ENCODE measurements at places on chromosomes 2 and 18.
A peak's percentile ranks its signal among the peaks of the same experiment; 100 is the strongest.

DNA sequence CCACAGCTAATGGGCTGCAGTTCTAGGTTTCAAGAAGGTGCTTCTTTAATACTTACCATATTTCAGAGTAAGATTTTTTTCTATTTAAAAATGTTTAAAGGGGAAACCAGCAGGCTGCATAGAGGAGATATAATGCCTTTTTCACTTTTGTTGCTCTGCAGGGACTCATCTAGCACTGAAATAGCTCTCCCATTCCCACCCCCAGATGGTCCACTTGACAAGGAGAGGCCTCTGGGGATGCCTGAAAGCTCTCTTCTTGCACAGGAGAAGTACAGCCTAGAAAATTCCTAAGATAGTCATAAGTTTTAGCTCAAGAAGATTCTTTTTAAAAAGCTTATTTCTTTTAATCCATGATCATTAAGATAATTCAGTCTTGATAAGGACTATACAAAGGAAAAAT, 126.4 kb downstream of the CDH2 start:
- no peaks in the 10 kb centered on the region for H3K4me1 ChIP-seq
- no peaks in the 10 kb centered on the region for H3K27me3 ChIP-seq

GRCh38 chr2:191051177-191051576, 37.2 kb upstream of the STAT1 start:
- H3K4me3 ChIP-seq: no peak overlapping the region
- H3K27ac ChIP-seq: no peak overlapping the region
- DNase-seq: no peak
- no peaks in the 10 kb centered on the region for H3K4me1 ChIP-seq
- no peaks in the 10 kb centered on the region for H3K27me3 ChIP-seq

DNA sequence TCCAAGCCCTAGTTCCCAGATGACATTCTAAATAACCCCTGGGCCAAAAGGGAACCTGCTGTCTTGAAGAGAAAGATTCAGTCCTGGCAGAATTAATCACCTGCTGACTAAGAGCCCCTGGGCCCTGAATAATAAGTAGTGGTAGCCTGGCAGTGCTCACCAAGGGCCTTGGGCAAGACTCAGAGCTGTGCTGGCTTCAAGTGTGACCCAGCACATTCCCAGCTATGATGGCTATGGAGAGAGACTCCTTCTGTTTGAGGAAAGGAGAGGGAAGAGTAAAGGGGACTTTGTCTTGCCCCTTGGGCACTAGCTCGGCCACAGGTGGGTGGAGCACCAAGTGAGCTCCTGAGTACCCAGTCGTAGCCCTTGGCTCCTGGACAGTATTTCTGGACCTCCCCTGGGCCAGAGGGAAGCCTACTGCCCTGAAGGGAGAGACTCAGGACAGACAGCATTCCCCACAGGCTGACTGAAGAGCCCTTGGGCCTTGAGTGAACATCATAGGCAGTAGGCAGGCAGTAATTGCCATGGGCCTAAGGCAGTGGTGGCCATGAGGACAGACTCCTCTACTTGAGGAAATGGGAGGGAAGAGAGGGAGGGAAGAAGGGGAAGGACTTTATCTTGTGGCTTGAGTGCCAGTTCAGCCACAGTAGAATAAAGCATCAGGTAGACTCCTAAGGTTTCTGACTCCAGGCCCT, 40.0 kb upstream of the INPP4A start:
- no peak for DNase-seq
- H3K27ac ChIP-seq: no peak overlapping the region
- no peaks in the 10 kb centered on the region for H3K36me3 ChIP-seq
- no peaks in the 10 kb centered on the region for H3K27me3 ChIP-seq
- H3K4me3 ChIP-seq: no peak overlapping the region
- H3K4me1 ChIP-seq: no peaks in the 10 kb centered on the region

DNA sequence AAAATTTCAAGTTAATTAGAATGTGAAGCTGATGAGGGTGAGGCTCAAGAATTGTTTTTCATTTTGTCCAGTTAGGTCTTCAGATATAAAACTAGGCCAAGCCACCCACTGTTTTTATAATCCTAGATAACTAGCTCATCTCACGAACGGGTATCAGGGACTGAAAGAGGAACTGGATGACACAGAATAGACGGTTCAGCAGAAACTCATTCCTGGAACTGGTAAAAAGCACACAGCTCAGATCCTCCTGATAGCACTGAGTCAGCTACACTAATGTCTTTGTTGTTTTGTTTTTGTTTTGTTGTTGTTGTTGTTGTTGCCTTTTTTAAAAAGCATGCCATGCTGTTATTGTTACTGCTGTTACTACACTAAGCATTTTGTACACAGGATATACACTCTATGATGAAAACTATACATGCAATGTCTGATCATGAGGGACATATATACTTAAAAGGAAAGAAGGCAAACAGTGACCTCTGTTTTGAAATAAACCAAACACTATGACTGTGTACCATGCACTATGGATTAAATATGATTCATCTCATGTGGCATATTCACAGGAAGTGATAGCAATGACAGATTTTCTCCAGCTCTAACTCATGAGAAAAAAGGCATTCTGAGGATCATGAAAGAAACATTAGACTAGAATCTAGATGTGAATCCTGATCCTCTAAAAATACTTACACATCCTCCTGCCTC, 437.6 kb downstream of the NCKAP5 start:
- no peak overlapping the region for H3K27ac ChIP-seq
- no peak for DNase-seq
- H3K4me1 ChIP-seq: no peaks in the 10 kb centered on the region
- no peaks in the 10 kb centered on the region for H3K27me3 ChIP-seq
- no peak overlapping the region for H3K4me3 ChIP-seq

GRCh38 chr2:206639636-206640035, 2.7 kb upstream of the FAM237A start:
- H3K27ac ChIP-seq: no peak overlapping the region
- no peak for DNase-seq
- H3K4me1 ChIP-seq: no peaks in the 10 kb centered on the region
- H3K4me3 ChIP-seq: no peak overlapping the region

DNA sequence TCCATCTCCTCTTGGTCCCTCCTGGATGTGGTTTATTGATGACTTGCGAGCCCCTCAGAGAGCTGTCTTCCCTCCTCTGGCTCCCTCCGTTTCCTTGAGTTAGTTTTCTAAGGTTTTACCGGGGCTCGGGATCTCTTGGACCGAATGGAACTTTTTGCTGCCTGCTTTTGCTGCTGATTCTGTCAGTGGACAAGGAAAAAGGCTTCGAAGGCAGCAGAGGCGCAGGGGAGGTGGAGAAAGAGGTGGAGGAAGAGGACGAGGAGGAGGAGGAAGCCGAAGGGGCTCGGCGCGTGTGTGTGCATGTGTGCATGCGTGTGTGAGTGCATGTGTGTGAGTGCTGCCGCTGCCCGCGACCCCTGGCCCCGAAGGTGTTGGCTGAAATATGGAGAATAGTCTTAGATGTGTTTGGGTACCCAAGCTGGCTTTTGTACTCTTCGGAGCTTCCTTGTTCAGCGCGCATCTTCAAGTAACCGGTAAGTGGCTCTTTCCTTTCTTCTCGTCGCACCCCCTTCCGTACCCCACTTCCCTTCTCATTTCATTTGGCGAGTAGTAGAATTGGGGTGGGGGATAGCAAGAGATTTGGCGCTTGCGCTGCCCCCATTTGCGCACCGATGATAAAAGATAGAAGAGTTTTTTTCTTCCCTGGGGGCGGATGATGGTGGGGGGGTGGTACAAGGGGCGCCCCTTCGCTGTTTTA, 557 bp downstream of the DCC start:
- no peaks in the 10 kb centered on the region for H3K4me1 ChIP-seq
- H3K27me3 ChIP-seq: peaks cover 52% of the 10 kb centered on the region
- no peak for DNase-seq
- peak overlapping the region; percentile 33 for H3K4me3 ChIP-seq
- no peak overlapping the region for H3K27ac ChIP-seq

- no peak for DNase-seq
- no peak overlapping the region for H3K27ac ChIP-seq
- H3K4me3 ChIP-seq: no peak overlapping the region
- no peaks in the 10 kb centered on the region for H3K4me1 ChIP-seq
- no peaks in the 10 kb centered on the region for H3K36me3 ChIP-seq
Measured at GRCh38 chr2:79320871-79321270, 161.3 kb upstream of the REG3A start.

DNA sequence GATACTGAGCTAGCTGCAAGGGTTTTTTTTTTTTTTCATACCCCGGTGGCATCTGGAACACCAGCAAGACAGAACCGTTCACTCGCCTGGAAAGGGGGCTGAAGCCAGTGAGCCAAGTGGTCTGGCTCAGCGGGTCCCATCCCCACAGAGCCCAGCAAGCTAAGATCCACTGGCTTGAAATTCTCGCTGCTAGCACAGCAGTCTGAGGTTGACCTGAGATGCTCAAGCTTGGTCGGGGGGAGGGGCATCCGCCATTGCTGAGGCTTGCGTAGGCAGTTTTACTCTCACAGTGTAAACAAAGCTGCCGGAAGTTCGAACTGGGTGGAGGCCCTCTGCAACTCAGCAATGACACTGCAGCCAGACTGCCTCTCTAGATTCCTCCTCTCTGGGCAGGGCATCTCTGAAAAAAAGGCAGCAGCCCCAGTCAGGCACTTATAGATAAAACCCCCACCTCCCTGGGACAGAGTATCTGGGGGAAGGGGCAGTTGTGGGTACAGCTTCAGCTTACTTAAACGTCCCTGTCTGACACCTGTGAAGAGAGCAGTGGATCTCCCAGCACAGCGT, 5.1 kb upstream of the MIB1 start:
- no peak for DNase-seq
- no peaks in the 10 kb centered on the region for H3K4me1 ChIP-seq
- no peak overlapping the region for H3K27ac ChIP-seq
- peak overlapping the region; percentile 15 for H3K4me3 ChIP-seq
- H3K27me3 ChIP-seq: no peaks in the 10 kb centered on the region
- H3K36me3 ChIP-seq: no peaks in the 10 kb centered on the region

GRCh38 chr2:74606927-74607326, 41.2 kb downstream of the M1AP start:
- no peak for DNase-seq
- no peaks in the 10 kb centered on the region for H3K4me1 ChIP-seq
- no peaks in the 10 kb centered on the region for H3K36me3 ChIP-seq

DNA sequence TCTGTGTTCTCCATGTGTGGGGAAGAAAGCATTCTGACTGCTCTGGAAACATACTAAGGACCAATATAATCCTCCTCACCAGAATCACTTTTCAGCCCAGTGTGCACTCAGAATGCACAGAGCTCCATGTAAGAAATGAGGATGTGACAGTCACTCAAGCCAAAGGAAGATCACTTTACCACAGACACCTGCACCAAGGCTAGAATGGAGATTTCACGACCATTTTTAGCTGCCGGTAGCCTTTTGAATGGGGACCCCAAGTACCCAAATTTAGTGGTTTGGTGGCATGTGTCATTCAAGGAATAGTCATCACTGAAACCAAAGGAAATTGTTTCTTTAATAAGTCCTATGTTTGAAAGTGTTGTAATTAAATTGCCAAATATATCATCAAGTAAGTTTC, 613.2 kb upstream of the ACVR2A start:
- DNase-seq: no peak
- no peak overlapping the region for H3K4me3 ChIP-seq
- no peaks in the 10 kb centered on the region for H3K27me3 ChIP-seq
- no peaks in the 10 kb centered on the region for H3K36me3 ChIP-seq

DNA sequence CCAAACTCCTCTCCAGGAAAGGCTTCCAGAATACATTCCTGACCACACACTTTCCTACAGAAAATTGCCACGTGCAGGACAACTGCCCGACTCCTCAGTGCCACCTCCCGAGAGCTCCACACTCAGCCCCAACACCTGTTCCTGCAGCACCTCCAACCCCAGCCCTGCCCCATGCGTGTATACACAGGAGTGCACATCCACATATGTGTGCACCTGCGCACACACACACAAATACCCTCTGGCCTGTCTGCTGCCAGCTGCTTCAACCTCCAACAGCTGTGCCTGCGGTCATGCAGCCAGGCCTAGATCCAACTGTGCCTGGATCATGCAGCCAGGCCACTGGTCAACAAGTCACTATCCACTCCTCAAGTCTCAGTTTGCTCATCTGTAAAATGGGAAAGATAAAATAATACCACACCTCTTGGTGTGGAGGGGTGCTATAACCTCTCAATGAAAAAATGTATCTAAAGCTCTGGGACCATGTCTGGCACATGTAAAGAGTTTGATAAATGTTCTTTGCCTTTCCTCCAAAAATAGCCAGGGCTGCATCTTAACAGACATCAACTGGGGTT, 152.1 kb upstream of the ID2 start:
- DNase-seq: no peak
- H3K4me3 ChIP-seq: no peak overlapping the region
- no peak overlapping the region for H3K27ac ChIP-seq
- no peaks in the 10 kb centered on the region for H3K27me3 ChIP-seq
- H3K4me1 ChIP-seq: peaks cover 2% of the 10 kb centered on the region

DNA sequence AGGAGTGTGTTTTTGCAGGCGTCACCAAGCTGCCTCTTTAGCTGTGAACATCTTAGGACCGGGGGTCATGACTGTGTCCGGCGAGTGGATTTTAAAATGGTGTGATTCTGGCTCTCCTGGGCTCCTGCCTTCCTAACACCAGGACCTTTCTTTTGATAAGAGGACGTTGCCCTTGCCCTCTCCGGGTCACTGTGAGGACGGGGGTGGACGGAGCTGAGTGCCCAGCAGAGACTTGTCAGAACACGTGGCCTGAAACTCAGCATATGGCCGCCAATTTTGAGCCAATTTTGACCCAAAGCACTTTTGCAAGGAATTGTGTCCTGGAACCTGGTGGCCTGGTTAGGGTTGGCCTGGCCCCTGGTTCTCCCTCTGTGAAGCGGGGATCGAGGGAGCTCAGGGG, 40.2 kb downstream of the RTP5 start:
- no peak overlapping the region for H3K4me3 ChIP-seq
- H3K4me1 ChIP-seq: no peaks in the 10 kb centered on the region

DNA sequence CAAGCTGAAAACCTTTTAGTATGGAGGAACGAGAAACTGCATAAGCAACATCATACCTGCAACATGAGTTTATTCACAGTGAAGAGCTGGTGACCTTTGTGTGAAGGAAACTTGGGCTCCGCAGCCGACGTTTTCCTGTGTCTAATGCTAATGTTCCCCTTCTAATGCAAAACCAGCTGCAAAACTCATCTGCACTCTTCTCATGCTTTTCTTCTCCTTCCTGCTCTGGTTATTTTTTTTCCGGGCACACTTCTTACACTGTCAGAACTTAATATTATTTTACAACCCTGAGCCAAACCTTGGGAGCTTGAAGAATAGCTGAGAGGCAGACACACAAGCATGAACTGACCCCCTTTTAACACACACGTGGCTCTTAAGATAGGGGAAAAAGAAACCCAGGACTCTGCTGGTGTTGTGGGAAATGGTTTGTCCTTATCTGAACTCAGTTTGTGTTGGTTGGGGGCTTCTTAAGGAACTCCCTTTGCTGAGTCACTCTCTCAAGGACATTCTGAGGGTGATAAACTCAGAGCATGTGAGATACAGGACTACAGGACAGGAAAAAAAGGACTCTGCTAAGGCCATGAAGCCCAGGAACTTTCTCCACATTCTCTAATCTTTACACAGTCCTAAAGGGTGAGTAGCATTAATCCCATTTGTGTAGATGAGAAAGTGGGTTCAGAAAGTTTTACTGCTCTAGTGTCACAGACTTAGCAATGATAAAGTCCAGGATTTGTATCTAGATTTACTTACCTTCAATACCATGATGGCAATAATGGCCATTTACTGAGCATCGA, 439.3 kb upstream of the TRIB2 start:
- H3K27ac ChIP-seq: no peak overlapping the region
- DNase-seq: no peak

GRCh38 chr2:3189961-3190360, 187.7 kb downstream of the EIPR1 start:
- no peak overlapping the region for H3K4me3 ChIP-seq
- no peak overlapping the region for H3K27ac ChIP-seq
- H3K4me1 ChIP-seq: no peaks in the 10 kb centered on the region
- H3K36me3 ChIP-seq: no peaks in the 10 kb centered on the region
- H3K27me3 ChIP-seq: no peaks in the 10 kb centered on the region

GRCh38 chr2:72108121-72108520, 39.5 kb downstream of the CYP26B1 start:
- no peaks in the 10 kb centered on the region for H3K36me3 ChIP-seq
- H3K4me1 ChIP-seq: no peaks in the 10 kb centered on the region
- no peak for DNase-seq
- H3K27ac ChIP-seq: no peak overlapping the region
- no peak overlapping the region for H3K4me3 ChIP-seq

Measured in breast epithelium (tissue), 4 donors.